Glomerular endothelial cell (primary cell): ENCODE measurements at places on chromosomes 6 and 20. TPM values are rescaled to one million over a fixed set of nuclear protein-coding genes. Genes with fewer than 3 reads are reported as not detected.

DNA sequence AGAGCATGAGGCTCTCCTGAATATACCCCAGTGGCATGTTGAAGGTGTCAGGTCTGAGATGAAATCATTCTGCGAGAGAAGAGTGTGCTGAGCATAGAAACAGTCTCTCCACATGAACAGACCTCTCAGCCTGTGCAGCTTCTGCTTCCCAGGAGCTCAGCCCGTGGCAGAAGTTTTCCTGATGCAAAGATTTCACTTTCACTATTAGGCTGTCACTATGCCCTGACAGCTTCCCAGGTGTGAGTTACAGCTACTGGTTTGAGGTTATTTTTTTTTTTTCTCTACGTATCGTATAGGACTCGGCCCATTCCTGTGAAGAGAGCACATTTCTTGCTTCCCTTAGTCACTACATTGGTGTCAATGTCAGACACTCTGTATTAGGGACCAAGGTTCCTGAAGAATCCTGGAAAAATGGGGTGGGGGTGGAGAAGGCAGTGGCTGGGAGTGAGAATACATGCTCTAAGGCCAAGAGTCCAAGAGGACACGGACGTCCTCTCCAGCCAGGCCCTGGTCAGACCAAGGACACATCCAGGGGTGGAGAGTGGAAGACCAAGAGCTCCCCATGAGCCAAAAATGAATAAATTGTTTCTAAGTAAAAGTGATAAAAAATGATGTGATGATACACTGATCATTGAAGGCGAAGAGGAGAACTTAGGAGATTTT is 121.2 kb upstream of the AKAP12 start:
- DNase-seq, result no peak

- no peak for DNase-seq
Measured at GRCh38 chr6:49514571-49515484, 15.1 kb downstream of the GLYATL3 start.

DNA sequence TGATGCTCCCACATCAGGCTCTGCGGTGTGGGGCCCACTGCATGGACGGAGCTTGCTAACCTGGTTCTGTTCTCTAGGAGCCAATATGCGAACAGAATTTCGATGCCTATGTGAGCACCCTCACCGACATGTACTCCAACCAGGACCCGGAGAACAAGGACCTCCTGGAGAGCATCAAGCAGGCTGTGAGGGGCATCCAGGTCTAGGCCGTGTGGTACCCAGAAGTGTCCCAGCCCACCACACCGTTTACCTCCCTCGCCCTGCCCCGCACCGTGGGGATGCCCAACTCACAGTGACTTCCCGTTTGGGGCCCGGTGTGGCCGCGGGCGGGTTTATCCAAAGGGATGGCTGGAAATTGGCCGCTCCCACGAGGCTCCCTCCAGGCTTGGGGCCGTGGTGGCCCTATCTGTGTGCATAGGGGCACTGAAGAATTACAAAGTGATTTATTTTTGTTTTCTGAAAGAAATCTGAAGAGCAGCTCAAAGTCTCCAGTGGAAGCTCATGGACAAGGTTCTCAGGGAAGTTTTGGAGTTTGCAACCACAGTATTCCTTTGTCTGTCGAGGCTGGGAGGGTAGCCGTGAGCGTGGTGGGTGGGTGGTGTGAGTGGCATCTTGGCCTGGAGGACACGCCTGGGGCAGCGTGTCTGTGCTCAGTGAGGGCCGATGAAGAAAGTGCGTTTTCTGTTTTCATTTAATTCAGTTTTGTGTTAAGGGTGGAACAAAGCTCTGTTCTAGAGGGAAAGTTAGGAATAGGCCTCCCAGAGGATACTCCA is 15.1 kb upstream of the PCMTD2 start:
- no peak for DNase-seq

ACTL10 gene
- total RNA-seq, result 1.4 and 4.0 TPM in 2 replicates

KHDC1L gene
- total RNA-seq, result not detected in 2 replicates

CALHM5 gene
- 4.8 and 5.5 TPM in 2 replicates for total RNA-seq
